ENCODE measurements at places on chromosomes 7 and 10. TPM values are rescaled to one million over a fixed set of nuclear protein-coding genes. Genes with fewer than 3 reads are reported as not detected.

GRCh38 chr10:22606164-22606614 is 108.2 kb downstream of the PIP4K2A start:
- no peak overlapping the region for H3K4me3 ChIP-seq
- DNase-seq, result peak; percentile 31
- no peaks in the 10 kb centered on the region for H3K36me3 ChIP-seq
- H3K27me3 ChIP-seq, result no peaks in the 10 kb centered on the region

DNA sequence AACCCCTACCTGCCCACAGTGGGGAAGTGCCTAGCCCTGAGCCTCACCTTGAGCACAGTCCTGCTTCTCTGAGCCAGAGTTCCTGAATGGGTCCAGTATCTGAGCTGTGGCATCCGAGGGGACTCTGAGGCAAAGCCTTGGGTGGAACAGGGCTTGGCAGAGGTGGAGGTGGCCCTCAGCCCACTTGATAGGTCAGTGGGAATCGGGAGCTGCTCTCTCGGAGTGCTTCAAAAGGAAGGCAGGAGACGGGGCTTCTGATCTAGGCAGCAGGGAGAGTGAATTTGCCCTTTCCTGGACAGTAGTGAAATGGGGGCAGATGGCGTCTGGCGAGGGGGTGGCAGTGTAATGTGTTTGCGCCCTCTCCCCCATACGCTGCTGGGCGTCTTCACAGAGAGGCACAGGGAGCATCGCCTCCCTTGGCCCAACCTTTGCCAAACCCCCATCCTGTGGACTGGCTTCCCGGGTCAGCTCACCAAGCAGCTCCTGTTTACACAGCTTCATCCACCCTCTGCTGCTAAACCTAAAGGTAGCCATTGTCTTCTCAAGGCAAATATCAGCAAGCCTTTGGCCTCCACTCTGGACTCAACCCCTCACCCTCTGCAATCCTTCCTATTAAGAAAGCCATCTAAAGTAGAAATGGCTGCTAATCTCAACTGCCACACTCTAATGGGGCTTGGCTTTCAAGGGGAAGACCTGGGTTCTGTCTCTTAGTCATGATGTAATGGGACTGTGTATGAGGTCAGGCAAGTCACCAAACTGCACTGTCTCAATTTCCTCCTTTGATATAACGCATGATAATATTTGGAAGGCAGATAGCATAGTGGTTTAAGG is 21.1 kb upstream of the VDAC2 start:
- H3K27me3 ChIP-seq, result no peaks in the 10 kb centered on the region
- no peaks in the 10 kb centered on the region for H3K36me3 ChIP-seq
- peaks cover 8% of the 10 kb centered on the region for H3K4me1 ChIP-seq
- H3K27ac ChIP-seq, result no peak overlapping the region

DNA sequence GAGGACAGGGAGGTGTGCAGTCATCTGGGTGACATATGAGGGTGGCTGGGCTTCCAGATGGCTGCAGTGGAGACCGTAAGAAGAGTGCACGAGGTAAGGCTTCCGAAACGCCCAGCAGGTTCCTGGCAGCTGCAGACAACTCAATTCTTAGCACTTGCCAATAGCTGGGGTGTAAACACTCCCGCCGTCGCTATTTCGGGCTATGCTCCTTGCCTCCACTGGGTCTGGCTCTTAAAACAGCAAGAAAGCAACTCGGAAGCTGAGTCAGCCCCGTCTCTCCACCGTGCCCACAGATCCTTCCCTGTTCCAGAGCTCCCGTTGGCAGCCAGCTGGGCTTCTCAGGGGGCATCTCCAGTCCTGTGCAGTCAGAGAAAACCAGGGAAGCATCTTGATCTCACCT is 6.1 kb upstream of the PDGFA start:
- DNase-seq, result no peak
- H3K4me1 ChIP-seq, result peaks cover 16% of the 10 kb centered on the region
- H3K27ac ChIP-seq, result no peak overlapping the region
- H3K4me3 ChIP-seq, result no peak overlapping the region
- H3K36me3 ChIP-seq, result no peaks in the 10 kb centered on the region

GRCh38 chr7:16698200-16698905 is 52.4 kb downstream of the BZW2 start:
- H3K4me1 ChIP-seq, result peaks cover 19% of the 10 kb centered on the region
- H3K36me3 ChIP-seq, result peaks cover 46% of the 10 kb centered on the region
- no peak for DNase-seq
- H3K27ac ChIP-seq, result peak overlapping the region; percentile 90
- H3K4me3 ChIP-seq, result no peak overlapping the region

GRCh38 chr10:2118201-2118600 is 380.9 kb upstream of the ADARB2 start:
- no peaks in the 10 kb centered on the region for H3K4me1 ChIP-seq
- H3K36me3 ChIP-seq, result no peaks in the 10 kb centered on the region
- no peaks in the 10 kb centered on the region for H3K27me3 ChIP-seq
- no peak overlapping the region for H3K4me3 ChIP-seq

DNA sequence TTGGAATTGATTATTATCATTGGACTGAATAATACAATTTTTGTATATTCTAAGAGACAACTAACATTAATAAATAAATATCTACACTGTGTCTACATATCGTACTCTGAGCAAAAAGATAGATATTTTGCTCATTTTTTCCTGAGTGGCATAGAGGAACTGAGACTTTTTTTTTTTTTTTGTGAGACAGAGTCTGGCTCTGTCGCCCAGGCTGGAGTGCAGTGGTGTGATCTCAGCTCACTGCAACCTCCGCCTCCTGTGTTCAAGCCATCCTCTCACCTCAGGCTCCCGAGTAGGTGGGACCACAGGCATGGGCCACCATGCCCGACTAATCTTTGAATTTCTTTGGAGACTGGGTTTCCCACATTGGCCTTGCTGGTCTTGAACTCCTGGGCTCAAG is 14.0 kb downstream of the KMT2E start:
- H3K4me3 ChIP-seq, result no peak overlapping the region
- H3K4me1 ChIP-seq, result peaks cover 11% of the 10 kb centered on the region
- no peaks in the 10 kb centered on the region for H3K27me3 ChIP-seq
- H3K27ac ChIP-seq, result no peak overlapping the region
- DNase-seq, result no peak

Gene FOXP2
- 3.3 TPM for total RNA-seq

Gene PDCD4
- total RNA-seq, result 79.9 TPM

Gene DOCK1
- 45.0 TPM for total RNA-seq
